ENCODE measurements at places on chromosomes 5 and 9.

DNA sequence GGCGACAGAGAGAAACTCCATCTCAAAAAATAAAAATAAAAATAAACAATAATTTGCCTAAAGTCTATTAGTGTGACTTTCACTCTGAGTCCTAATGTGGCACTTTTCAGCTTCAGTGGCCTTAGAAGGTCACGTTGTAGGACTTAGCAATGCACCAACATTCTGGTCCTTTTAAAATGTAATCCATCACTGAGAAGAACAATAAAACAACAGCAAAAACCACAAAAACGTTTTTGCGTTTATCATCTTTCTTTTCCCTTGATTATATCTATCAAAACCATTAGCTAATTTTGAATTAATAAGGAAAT, 190.1 kb upstream of the ZNF608 start:
- DNase-seq = no peak

GRCh38 chr9:72788966-72789735, 163.7 kb downstream of the ALDH1A1 start:
- no peak for DNase-seq

- DNase-seq = no peak
These were observed 53.4 kb downstream of the CDH10 start for GRCh38 chr5:24591426-24591825.

DNA sequence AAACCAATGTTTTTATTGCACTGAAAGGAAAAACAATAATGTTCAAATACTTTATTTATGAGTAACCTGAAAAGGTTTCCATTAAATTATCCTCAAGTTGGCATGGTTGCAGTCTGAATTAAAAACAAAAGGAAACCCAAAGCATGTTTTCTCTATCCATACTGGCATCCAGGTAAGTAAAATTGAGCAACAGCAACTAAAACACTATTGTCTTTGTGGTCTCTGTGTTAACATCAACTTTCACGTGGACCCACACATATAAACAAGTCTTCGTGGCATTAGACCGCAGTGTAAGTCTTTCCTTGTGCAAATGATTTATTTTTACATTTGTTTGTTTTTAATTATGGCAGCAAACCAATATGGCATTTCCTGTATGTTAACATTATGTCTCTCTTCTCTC, 757.6 kb downstream of the SEMA5A start:
- no peak for DNase-seq

DNA sequence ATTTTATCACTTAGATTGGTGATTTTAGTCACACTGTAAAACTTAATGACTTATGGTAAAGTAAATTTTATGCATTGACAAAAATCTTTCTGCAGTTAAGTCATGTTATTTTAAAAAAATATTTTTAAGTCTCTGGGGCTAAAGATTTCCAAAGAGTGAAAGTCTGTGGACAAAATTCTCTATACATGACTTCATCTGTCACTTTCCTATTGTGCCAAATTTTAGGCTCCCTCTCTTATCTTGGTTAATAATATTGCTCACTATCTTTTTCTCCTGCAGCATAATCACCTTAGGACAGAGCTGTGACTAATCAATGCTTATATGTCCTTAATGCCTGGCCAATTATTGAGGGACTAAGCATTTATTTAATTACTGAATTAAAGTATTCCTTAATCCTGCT, 15.2 kb downstream of the LURAP1L start:
- no peak for DNase-seq

DNA sequence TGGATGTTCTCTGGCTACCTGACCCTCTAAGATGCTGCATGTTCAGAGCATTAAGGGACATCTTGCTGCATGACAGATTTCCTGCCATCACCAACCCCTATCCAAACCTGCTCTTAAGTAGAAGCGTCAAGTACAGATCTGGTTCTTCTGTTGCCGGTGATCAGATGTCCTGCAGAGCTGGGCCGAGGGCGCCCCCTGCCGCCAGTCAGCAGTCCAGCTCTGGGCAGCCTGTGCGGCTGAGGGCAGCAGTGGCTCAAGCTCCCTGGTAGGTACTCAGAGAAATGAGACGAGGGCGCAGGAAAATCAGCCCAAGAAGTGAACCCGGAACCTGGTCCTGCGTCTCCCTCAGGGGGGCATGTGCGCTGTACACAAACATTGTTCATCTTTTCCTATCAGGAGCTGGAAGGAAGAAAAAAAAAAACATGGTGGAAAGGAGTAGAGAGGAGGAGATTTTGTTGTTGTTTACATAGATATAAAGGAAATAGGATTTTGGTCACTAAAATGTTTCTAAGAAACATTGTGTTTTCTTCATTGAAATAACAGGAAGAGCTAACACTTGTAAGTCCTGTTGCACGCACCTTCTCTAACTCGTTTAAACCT, 95.8 kb downstream of the CFAP90 start:
- no peak for DNase-seq

Data from cardiac septum (tissue), 1 donor.